ENCODE measurements at places on chromosomes 7 and 10.

GRCh38 chr10:114767986-114768821 is 53.4 kb upstream of the FHIP2A start:
- DNase-seq, result no peak

- DNase-seq, result no peak
Observed at GRCh38 chr7:92987095-92987494, 130.7 kb downstream of the SAMD9 start.

DNA sequence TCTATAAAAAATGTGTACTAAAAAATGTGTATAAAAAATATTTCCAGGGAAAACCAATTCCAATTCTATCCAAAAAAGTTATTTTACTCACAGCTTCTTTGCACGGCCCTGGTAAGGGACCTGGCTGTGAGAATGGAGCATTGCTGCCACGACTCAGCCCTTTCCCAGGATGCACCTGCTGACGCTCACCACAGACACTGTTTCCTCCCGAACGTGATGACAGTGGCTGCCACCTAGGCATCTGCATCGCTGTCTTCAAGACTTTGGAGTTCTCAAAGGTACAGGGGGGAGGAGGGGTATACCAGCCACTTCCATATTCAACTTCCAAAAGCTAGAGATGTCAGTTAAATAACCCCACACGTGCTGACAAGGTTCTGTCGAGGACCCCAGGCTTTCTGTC is 23.9 kb upstream of the PTPRN2 start:
- DNase-seq, result no peak

DNA sequence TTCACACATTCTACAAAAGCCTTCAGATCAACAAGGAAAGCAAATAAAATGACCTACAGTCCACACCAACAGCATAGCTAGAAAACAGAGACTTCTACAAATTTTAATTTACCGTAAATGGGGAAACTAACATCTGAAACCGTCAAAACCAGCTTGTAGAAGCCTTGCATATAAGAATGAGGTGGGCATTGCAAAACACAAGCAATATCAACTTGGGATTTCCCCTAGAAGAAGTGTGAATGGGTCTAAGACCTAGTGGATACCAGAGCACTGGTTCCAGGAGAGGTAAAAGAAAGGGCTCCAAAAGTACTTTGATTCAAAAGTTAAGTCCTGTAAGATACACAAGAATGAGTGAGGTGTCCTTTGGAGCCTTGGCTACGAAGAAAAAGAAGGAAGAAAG is 18.7 kb downstream of the RTKN2 start:
- no peak for DNase-seq

GRCh38 chr7:311796-312195 is 21.8 kb downstream of the FOXL3 start:
- no peak for DNase-seq

DNA sequence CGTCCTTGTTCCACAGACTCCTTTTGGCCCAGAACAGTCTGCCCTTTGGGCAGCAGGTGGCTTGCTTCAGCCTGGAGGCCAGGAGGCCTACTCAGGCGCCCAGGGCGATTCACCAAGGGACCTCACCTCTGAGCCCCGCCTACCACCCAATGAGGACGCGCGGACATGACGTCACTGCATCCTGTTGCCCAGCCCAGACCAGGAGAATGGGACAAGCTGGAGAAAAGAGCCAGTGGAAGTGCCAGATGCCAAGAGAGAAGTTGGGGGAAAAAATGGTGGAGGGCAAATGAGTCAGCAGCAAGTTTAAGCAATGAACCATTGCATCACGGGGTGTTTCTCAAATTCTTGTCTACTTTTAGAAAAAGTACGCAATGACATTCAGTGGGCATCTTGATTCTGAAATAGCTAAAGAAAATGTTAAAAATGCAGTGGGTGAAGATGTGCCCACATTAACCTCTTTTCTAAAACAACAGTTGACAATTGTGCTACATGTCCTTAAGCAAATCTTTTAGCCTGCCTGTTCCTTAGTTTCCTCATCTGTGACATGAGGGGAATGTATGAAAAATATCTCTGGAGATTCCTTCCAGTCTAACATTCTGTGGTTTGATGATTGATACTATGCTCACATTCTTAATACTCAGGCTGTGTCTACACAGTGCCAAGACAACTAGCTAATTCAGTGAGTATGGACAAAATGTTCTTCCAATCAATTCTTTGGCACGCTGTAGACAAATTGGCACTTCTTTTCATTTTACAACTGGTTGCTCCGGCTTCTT is 23.9 kb upstream of the LEP start:
- no peak for DNase-seq

DNA sequence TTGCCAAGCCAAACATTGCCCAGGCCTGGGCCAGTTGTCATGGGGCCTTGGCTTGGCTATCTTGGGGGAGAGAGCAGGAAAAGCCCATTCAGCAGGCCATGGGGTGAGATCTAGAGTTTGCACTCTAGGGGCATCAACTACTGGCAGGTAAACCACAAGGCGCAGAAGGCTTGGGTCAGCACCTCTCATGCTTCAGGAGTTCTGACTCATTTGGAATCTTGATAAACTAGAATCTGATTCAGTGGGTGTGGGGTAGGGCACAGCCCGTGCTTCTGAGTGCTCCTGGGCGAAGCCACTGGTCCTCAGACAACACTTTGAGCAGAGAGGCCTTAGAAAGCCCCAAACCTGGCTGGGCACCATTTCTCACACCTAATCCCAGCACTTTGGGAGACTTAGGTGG is 81.1 kb downstream of the RGS10 start:
- no peak for DNase-seq

- no peak for DNase-seq
Observed at GRCh38 chr7:2554661-2555111, 638 bp downstream of the BRAT1 start.

DNA sequence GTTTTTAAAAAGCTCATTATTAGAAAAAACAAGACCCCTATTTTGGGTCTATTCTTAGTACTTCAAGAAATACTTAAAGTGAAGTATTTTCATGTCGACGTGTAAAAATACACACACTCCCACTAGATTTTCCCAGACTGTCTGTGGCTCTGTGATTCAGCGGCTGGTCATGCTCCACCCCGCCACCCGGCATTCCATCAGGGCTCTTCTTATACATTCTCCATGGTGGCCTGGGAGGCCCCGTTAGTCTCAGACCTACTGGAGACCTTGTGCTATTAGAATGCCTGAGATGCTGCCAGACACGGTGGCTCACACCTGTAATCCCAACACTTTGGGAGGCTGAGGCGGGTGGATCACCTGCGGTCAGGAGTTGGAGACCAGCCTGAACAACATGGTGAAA is 13.1 kb downstream of the TECPR1 start:
- DNase-seq, result no peak

- DNase-seq, result no peak
Observed at GRCh38 chr7:157239571-157240270, 97.1 kb upstream of the DNAJB6 start.

- no peak for DNase-seq
Observed at GRCh38 chr7:2040893-2041270, 191.9 kb downstream of the MAD1L1 start.

GRCh38 chr10:128217136-128217535 is 90.9 kb upstream of the MKI67 start:
- DNase-seq, result no peak

DNA sequence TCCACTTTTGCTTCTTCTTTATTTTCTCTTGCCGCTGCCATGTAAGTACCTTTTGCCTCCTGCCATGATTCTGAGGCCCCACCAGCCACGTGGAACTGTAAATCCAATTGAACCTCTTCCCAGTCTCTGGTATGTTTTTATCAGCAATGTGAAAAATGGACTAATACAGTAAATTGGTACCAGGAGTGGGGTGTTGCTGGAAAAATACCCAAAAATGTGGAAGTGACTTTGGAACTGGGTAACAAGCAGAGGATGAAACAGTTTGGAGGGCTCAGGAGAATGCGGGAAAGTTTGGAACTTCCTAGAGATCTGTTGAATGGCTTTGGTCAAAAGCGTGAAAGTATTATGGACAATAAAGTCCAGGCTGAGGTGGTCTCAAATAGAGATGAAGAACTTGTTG is 670.3 kb upstream of the ZWINT start:
- no peak for DNase-seq

GRCh38 chr7:138729444-138729843 is 28.3 kb upstream of the SVOPL start:
- DNase-seq, result no peak

- no peak for DNase-seq
Observed at GRCh38 chr10:14116021-14116420, 214.7 kb downstream of the FRMD4A start.

- DNase-seq, result no peak
Observed at GRCh38 chr10:21170216-21170615, 273.1 kb upstream of the NEBL start.

DNA sequence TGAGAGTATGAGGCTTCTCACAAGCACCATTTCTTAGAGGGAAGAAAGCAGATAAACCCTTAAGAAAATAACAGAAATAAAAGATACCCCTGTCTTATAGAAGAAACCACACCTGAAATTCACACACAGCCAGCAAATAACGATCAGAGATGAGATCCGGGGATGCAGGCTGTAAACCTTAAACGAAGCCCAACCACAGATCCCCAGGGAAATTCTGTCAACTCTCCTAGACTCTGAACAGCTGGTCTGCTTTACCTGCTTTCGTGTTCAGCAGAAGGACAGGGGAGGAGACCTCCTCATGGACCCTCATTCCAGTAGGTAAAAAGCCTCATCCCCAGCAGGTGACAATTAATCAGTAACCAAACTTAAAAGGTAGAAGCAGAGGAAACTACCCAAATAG is 45.0 kb downstream of the VOPP1 start:
- DNase-seq, result no peak

- no peak for DNase-seq
Observed at GRCh38 chr7:20141666-20142065, 75.5 kb downstream of the MACC1 start.

GRCh38 chr7:40474790-40475680 is 340.2 kb downstream of the SUGCT start:
- DNase-seq, result no peak

- no peak for DNase-seq
Observed at GRCh38 chr10:74097776-74098175, 52.9 kb downstream of the AP3M1 start.

DNA sequence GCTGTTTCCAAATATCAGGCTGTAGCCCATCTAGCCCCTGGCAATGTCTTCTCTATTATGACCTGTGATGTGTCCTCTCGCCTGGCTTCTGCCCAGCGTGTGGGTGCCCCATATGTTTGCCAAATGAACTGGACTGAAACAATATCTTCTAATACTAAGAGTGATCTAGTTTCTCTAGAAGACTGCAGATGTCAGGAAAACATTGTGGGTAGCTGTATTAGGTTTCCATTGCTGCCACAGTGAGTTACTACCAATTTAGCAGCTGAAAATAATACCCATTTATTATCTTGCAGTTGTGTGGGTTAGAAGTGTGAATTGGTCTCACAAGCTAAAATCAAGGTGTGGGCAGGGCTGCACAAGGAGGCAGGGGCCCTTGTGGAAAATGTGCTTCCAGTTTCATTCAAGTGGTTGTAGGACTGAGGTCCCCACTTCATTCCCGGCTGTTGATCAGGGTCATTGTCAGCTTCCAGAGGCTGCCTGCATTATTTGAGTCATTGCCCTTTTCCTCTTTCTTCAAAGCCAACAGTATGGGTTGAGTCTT is 202.8 kb upstream of the BMPER start:
- no peak for DNase-seq

GRCh38 chr10:131652438-131653139 is 248.2 kb upstream of the PPP2R2D start:
- no peak for DNase-seq

DNA sequence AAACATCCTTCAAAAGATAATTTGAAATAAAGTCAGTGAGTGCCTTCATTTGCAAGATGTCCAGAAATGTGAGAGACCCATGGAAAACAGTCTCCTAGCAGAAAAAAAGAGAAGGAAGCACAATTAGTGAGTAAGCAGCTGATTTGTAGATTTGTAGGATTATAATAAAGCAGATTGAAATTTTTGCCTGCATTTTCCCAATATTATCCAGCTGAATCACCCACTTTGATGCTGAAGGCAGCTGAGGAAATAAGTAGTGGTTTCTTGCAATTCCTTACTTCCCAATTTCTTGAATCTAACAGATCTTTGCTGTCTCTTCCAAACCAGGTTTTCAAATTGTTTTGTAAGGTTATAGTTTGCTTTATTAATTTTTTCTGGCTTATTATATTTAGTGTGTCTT is 181.4 kb downstream of the GNAT3 start:
- no peak for DNase-seq

DNA sequence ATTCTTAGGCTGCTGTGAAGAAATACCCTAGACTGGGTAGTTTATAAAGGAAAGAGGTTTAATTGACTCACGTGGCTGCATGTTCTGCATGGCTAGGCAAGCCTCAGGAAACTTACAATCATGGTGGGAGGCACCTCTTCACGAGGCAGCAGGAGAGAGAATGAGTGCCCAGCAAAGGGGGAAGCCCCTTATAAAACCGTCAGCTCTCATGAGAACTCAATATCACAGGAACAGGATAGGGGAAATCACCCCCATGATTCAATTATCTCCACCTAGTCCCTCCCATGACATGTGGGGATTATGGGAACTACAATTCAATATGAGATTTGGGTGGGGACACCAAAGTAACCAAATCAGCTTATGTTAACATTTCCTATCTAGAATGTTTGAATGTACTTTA is 259.2 kb downstream of the TWIST1 start:
- DNase-seq, result no peak

GRCh38 chr7:120033114-120033513 is 239.9 kb upstream of the KCND2 start:
- no peak for DNase-seq

- DNase-seq, result no peak
Observed at GRCh38 chr10:125083576-125083920, 76.8 kb downstream of the CTBP2 start.

GRCh38 chr10:22791665-22792064 is 77.3 kb upstream of the PIP4K2A start:
- DNase-seq, result no peak

- no peak for DNase-seq
Observed at GRCh38 chr7:135768064-135768463, 19.5 kb upstream of the FAM180A start.

DNA sequence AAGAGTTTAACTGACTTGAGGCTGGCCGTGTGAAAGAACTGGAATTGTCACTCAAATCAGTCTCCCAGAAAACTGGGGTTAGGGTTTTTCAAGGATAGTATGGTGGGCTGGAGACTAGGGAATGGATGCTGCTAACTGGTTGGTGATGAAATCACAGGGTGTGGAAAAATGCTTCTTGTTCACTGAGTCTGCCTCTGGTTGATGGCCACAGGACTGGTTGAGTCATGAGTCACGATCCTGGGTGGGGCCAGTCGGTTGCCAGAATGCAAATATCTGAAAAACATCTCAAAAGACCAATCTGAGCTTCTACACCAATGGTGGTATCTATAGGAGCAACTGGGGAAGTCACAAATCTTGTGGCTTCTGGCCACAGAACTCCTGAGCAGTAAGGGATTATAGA is 16.3 kb upstream of the BAMBI start:
- no peak for DNase-seq
